ENCODE measurements at places on chromosomes 16 and 17.

DNA sequence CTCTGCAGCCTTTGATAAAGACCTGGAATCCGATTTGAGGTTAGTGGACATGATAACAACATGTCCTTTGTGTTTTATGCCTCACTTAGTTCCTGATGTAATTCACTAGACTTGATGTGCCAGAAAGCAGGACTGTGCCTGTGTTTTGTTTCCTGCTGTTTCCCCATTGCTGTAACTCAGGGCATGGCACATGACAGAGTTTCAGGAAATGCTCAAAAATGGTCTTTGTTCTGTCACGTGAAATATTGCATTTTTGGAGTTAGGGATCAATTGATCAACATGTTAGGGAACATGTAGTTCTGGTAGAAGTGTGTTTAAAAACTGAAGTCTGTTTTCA, 32.8 kb downstream of the DHX38 start:
- DNase-seq, result no peak

GRCh38 chr16:31135535-31136286, at the start of gene PRSS8:
TSS of gene PRSS8 (minus strand) at chr16:31135727. CDS start at chr16:31135498, 229 bp downstream.
- no peak for DNase-seq

DNA sequence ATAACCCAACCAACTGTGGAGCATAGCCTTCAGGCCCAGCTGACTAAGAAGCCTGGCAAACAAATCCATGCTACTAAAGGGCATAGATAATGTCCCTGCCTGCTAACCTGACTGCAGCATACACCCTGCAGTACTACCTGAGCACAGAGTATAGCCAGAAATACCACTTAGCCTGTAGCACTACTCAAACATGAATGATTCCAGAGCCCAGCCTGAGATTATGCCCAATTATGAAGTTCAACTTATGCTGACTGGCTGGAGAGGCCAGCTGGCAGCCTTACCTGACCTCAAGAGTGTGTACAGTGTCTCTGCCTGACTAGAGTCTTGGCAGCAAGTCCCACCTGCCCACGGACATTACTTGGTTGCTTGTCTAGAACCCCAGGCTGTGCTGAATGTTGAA, 1265.3 kb downstream of the CDH11 start:
- no peak for DNase-seq

GRCh38 chr17:48219617-48220016, 112.1 kb downstream of the SNX11 start:
- DNase-seq, result no peak

DNA sequence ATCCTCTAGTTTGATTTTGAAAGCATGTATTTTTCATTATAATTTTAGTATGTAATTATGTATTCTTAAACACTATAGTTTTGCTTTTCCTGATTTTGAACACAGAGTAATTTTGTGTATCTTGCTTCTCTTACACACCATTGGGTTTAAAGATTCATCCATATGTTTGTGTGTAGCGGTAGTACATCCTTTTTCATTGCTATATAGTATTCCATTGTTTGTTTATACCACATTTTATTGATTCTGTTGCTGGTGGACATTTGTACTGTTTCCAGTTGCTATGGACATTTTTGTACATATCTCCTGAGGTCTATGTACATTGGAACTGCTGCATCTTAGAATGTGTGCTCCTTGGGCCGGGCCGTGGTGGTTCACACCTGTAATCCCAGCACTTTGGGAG, 20.5 kb upstream of the LASP1NB start:
- no peak for DNase-seq

- no peak for DNase-seq
Measured at GRCh38 chr17:80445726-80446110, 30.7 kb downstream of the NPTX1 start.

- no peak for DNase-seq
Measured at GRCh38 chr17:69207151-69207550, 21.5 kb downstream of the ABCA10 start.

GRCh38 chr16:28877655-28878000, 660 bp upstream of the ATP2A1 start:
- no peak for DNase-seq

DNA sequence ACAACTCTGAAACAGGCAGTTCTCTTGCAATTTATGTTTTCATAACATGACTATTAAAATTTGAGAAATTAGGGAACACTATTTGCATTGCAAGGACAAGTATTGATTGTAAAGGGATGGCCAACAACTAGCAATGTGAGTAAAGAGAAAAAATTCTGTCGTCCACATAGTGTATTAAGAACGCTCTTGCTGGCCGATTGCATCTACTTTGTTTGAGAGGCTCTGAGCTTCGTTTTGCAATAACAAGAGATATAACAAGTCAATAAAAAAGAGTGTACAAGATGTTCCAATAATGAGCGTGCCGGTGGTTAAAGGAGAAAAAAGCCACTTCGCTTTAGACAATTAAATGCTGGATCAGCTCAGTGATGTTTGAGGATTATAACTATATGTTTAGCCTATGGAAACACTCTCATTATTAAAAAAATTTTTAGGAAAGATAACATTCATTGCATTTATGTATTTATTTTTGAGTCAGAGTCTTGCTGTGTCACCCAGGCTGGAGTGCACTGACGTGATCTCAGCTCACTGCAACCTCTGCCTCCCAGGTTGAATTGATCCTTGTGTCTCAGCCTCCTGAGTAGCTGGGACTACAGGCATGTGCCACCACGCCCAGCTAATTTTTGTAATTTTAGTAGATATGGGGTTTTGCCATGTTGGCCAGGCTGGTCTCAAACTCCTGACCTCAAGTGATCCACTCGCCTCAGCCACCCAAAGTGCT, 19.2 kb upstream of the TOM1L1 start:
- DNase-seq, result no peak

DNA sequence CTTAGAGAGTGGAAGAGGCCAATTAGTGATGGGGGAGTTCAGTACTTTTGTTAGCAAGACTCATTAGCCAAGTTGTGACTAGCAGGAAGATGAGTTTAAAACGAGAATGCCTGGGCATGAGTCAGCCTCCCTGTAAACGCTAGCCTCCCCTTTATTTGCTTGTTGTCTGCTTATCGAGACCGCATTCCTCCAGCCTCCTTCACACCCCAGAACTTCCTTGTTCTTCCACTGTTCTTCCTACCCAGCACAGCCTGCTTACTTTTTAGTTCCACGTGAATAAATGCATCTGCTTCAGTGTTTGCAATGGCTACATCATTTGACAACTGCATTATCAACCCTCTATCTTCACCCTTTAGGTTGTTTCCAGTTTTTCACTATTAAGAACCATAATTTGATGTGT, 20.2 kb upstream of the OR3A1 start:
- DNase-seq, result no peak

GRCh38 chr17:46003907-46004748, 5.1 kb downstream of the STH start:
- DNase-seq, result no peak

DNA sequence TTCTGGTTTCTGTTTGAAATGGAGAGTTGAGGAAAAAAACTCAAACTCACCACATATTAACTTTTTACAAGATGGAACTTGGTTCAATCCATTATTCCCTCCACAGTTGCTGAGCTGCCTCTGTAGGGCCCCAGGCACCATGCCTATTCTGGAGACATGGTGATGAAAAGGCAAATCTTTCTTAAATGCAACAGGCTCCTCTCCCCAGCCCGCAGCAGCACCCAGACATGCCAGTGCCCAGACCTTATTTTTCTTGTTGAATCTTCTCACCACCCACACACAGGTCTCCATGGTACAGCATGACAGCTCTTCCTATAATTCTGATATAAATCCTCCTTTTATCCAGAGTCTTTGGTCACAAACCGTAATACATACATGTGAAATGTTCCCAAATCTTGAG, 7.6 kb downstream of the CYTH1 start:
- no peak for DNase-seq

GRCh38 chr17:80531400-80531799, 13.2 kb upstream of the RPTOR start:
- DNase-seq, result no peak

DNA sequence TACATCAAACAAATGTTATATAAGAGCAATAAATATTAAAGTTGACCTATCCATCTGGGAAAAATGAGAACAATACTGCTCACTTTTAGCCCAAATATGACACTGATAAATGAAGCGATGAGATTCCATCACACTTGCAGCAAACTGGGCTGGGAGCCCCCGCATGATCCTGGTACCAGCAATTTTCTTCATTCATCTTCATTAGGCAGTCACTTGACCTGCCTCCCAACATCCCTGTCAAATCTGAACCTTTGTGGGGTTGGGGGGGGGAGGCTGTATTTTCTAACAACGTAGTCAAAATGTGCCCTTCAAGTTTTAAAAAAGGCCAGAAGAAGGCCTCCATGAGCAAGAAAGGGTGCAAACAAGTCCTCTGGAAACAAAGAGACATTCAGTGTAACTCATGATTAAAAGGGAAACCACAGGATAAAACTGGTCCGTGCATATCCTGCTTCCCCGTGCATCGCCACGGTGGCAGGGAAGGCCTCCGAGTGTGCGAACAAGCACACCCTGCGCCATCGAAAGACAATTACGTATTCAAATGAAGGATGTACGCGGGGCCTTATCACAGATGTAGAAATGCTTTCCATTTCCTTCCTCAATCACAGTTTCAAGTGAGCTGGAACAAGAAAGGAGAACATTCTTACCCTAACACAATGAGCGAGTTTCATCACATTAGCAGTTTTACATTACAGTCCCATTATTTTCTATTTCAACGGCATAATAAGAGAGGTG, 48.4 kb downstream of the TOX3 start:
- DNase-seq, result no peak

DNA sequence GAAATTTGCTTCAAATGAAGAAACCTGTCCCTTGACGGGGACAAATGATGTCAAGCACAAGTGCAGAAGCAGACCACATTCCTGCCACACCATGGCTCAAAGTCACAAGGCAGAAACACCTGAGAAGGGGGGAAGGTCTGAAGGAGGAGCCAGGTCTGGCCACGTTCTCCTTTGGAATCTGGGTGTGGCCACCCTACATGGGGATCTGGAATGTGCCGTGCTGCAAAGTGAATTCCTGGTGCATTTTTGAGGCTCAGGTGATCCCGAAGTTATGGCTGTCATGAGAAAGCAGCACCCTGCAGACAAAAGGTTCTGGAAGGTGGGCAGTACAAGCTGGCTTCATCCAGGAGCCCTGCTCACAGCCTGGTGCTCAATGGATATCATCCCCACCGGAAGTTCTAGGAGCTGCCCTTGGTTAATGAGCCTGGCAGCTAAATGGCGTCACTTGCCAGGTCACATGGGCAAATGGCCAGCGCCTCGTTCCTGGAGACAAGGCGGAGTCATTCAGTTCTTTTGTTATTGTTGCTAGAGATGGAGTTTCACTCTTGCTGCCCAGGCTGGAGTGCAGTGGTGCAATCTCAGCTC, 20.1 kb upstream of the ADCY9 start:
- no peak for DNase-seq

GRCh38 chr17:79792341-79792871, 4.5 kb downstream of the CBX8 start:
- no peak for DNase-seq

- no peak for DNase-seq
Measured at GRCh38 chr16:1707193-1707790, 1.3 kb downstream of the MAPK8IP3 start.

- DNase-seq, result no peak
Measured at GRCh38 chr17:69883120-69883519, 191.9 kb upstream of the KCNJ16 start.

DNA sequence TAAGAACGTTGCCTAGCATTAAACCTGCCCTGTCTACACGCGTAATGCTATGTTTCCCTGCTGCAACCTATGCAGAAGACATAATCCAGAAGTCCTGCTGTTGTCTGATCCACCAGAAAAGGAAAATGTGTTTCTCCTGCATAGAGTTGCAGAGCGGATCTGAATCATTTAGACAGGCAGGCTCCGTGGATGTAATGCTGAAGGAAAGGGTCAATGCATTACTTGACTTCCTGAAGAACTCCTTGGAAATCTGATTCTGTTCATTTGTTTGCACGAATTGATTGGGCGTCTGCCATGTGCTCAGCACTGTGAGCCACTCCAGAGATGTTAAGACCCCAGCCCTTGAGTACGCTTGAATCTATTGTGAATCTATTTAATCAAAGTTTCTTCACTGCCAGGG, 83.4 kb downstream of the FOXL1 start:
- no peak for DNase-seq

DNA sequence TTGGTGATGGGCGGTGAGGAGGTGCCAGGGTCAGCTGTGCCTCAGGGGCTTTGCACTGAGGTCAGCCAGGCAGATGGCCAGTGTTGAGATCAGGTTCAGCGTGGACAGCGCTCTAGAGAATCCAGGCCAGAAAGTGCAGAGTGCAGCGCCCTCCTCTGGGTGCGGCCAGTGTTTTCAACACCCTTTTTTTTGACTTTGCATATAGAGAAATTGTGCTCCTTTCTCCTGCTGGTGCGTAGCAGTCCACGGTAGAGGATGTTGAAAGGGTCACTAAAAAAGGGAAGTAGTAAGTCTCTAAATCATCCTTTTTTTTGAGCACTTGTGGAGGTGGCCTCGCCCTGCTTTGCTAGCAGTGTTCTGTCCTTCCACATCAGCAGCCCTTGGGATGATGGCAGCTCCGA, 53.9 kb downstream of the BANP start:
- no peak for DNase-seq

DNA sequence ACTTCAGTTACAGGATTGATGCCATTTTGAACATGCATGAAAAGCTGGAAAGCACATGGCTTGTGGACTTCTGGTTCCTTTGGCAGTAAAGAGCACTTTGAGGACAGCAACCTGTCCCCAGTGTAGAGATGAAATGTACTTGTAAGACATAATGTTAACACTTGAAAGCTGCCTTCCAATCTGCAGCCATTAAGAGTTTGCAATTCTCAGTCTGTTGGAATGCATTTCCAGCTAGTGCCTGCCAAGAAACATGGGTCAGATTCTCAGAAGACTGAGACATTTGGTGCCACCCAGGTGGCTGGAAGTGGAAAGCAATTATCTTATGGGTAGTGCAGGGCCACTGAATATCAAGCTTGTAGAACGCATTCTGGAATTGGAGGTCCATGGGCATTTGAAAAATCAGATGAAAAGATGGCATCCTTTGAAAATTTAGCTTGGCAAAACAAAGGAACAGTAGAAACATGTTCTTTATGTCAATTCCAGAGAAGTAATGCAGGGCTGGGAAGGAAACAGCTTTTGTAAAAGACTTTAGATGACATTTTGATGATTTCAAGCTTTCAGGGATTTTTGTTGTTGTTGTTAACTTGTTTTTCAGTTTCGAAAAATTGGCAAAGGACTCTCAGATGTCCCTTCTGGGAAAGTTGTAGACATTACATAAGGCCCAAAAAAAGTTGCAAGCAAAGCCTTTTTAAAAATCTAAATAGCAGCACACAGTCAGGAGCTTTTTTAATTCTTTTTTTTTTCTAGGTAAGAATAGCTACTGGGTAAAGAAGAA, 147.0 kb downstream of the ABCA8 start:
- DNase-seq, result no peak

DNA sequence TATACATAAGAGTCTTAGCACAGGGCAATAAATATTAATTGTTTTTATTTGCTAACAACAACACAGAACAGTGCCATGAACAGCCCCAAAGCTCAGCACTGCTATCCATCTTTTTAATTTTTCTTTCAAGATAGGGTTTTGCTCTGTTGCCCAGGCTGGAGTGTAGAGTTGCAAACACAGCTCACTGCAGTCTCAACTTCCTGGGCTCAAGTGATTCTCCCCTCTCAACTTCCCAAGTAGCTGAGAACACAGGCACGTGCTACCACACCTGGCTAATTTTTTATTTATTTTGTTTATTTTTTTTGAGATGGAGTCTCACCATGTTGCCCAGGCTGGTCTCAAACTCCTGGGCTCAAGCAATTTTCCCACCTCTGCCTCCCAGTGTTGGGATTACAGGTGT, 47.6 kb upstream of the AKAP1 start:
- DNase-seq, result no peak

- no peak for DNase-seq
Measured at GRCh38 chr16:19168371-19169081, 486 bp downstream of the SYT17 start.

- no peak for DNase-seq
Measured at GRCh38 chr16:662597-662996, 5.3 kb upstream of the RHOT2 start.
